Myocyte (in vitro differentiated cells): ENCODE measurements at places on chromosomes 7 and 10.

GRCh38 chr7:18831419-18831818 is 286.0 kb downstream of the TWIST1 start:
- DNase-seq, result no peak

- DNase-seq, result no peak
Observed at GRCh38 chr7:68334216-68334615, 1264.1 kb upstream of the AUTS2 start.

GRCh38 chr10:32163071-32163761 is 107.0 kb upstream of the KIF5B start:
- DNase-seq, result peak; percentile 97

GRCh38 chr7:5525271-5526099 is 101.9 kb upstream of the TNRC18 start:
- peak; percentile 80 for DNase-seq

GRCh38 chr7:28784171-28784902 is 173.8 kb downstream of the TRIL start:
- DNase-seq, result peak; percentile 56

DNA sequence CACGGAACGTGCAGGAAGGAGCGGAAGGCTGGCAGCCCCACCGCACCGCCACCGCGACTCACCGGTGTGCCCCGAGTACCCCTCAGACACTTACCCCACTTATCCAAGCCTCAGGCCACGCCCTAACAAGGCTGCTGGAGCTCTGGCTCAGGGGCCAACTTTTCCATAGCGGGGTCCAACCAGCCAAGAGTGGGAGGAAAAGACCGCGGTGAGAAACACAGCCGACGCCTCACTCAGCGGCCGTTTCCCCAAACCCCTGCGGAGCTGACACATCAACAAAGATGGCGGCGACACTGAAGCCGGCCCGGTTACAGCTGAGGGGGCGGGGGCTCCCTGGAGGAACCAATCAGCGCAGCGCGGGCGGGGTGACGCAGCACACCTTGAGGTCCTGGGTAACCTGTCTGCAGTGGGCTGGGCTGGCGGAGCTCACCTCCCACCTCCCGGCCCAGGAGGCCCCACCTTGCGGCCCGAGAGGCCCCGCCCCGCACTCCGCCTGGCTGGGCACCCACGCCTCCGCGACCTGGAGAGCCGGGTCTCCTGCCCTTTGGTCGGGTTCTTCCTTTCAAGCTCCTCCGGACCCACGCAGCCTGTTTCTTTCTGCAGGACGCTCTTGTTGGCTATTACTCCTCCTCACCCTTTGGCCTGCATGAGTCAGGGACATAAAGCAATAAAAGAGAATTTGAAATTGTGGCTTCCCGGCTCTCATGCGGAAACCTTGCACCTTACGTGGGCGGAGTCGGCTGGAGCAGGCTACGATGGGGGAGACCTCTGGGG is at the start of gene CCDC186:
CCDC186 (minus strand) TSS at position 283 of the 774 bp plus-strand sequence. CDS start 10,935 bp downstream, outside the sequence.
- DNase-seq, result peak; percentile 88

GRCh38 chr10:102800611-102801335 is 36.4 kb downstream of the CYP17A1 start:
- no peak for DNase-seq

GRCh38 chr10:17792991-17793390 is 16.2 kb upstream of the MRC1 start:
- no peak for DNase-seq
